Astrocyte (in vitro differentiated cells and primary cell): ENCODE measurements at places on chromosomes 4 and X. TPM values are rescaled to one million over a fixed set of nuclear protein-coding genes. Genes with fewer than 3 reads are reported as not detected.

GRCh38 chr4:119765951-119766350, 137.3 kb upstream of the PDE5A start:
- no peaks in the 10 kb centered on the region for H3K36me3 ChIP-seq
- no peak overlapping the region for H3K4me3 ChIP-seq
- no peak overlapping the region for H3K27ac ChIP-seq
- H3K27me3 ChIP-seq, result no peaks in the 10 kb centered on the region
- no peaks in the 10 kb centered on the region for H3K4me1 ChIP-seq

DNA sequence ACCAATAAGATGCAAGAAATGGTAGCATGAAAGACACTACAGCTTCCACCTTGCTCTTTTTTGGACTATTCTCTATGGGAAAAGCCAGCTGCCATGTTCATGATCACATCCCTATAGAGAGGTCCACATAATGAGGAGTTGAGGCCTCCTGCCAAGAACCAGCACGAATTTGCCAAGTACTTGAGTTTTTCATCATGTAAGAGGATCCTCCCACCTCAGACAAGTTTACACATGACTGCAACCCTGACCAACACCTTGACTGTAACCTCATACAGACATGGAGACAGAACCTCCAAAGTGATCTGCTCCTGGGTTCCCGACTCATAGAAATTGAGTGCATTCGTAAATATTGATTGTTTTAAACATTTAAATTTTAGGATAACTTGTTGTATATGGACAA, 135.2 kb upstream of the TSPAN5 start:
- DNase-seq, result no peak
- H3K4me1 ChIP-seq, result no peaks in the 10 kb centered on the region
- no peaks in the 10 kb centered on the region for H3K27me3 ChIP-seq
- H3K4me3 ChIP-seq, result no peak overlapping the region

- DNase-seq, result no peak
- H3K4me3 ChIP-seq, result no peak overlapping the region
- H3K36me3 ChIP-seq, result no peaks in the 10 kb centered on the region
- H3K27me3 ChIP-seq, result no peaks in the 10 kb centered on the region
Measured at GRCh38 chrX:47683829-47684205, 24.8 kb upstream of the UXT start.

PHOX2B gene
- not detected in 2 replicates for total RNA-seq

SHOX gene
- not detected in 2 replicates for total RNA-seq

DNA sequence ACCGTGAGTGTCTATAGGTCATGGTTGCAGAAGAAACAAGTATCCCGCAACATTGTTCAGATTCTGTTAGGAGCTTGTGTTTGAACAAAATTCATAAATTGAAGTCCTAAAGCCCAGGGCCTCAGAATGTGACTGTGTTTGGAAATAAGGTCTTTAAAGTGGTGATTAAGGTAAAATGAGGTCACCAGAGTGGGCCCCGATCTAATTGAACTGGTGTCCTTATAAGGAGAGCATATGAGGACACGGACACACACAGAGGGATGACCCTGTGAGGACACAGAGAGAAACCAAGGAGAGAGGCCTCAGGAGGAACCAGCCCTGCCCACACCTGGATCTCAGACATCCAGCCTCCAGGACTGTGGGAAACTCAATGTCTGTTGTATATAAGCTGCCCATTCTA, 76.9 kb downstream of the DHRSX start:
- no peaks in the 10 kb centered on the region for H3K4me1 ChIP-seq
- H3K4me3 ChIP-seq, result no peak overlapping the region
- no peaks in the 10 kb centered on the region for H3K27me3 ChIP-seq
- H3K27ac ChIP-seq, result no peak overlapping the region
- DNase-seq, result no peak

DNA sequence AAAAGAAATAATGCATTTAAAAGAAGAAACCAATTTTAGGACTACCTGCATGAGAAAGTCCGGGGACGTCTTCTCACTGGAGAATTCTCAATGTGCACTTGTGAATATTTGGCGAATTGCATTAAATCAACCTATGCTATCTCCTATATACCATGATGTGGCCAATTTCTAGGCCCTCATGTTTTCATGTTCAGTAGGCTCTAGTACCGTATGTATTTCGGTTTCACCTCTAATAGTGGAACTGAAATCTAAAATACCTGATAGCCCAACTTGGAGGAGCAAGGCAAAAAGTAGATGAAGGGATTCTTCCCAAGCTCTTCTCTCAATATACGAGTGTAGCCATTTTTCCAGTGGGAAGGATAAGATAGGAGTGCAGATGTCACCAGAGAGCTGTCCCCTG, 11.4 kb upstream of the FGF2 start:
- no peaks in the 10 kb centered on the region for H3K27me3 ChIP-seq
- H3K4me3 ChIP-seq, result no peak overlapping the region
- no peaks in the 10 kb centered on the region for H3K4me1 ChIP-seq
- H3K27ac ChIP-seq, result no peak overlapping the region
- no peaks in the 10 kb centered on the region for H3K36me3 ChIP-seq

DNA sequence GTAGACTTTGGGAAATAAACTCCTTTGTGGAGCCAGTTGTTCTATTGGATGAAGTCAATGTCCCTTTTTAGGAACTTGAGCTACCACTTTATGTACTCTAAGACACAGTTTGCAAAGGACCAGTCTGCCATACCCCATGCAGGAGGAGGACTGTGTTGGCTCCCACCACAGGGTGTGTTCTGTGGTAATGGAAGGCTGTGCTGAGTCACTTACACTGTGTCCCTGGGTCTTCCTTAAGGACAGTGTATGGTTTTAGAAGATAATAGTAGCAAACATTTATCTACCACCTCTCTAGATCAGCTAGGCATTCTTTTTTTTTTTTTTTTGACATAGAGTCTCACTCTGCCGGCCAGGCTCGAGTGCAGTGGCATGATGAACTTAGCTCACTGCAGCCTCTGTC, 184.0 kb upstream of the PGRMC2 start:
- H3K4me1 ChIP-seq, result peaks cover 4% of the 10 kb centered on the region
- no peaks in the 10 kb centered on the region for H3K36me3 ChIP-seq
- no peaks in the 10 kb centered on the region for H3K27me3 ChIP-seq
- no peak overlapping the region for H3K4me3 ChIP-seq
- no peak for DNase-seq

DNA sequence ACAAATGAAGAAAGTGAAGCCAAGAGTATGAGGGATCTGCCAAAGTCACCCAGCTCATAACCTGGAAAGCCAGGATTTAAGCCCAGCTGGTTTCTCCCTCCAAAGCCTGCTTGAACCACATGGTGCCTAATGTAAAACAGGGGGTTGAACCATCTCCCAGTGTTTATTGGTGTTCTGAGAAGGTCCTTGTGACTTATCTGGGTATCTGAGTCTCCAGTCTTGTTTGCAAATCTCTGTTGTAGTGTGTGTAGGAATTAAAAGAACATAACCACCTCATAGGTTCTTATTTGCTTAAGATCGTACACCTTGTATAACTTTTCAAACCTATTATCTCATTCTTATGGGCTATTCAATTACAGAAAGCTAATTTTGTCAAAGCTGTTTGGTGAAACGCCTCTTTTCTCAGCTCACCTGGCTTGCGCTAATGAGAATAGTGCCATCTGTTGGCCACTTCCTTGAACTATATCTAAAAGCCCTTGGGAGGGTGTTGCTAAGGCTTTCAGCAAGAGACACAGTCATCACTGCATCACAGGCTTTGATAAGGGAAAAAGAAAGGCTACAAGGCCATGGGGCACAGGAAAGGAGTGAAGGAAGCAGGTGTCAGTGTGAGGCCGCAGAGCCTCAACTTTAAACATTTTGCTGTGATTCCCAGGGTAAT, 34.0 kb downstream of the ETDB start:
- DNase-seq, result peak; percentile 34
- no peaks in the 10 kb centered on the region for H3K27me3 ChIP-seq
- no peaks in the 10 kb centered on the region for H3K36me3 ChIP-seq
- no peak overlapping the region for H3K4me3 ChIP-seq
- no peaks in the 10 kb centered on the region for H3K4me1 ChIP-seq

DNA sequence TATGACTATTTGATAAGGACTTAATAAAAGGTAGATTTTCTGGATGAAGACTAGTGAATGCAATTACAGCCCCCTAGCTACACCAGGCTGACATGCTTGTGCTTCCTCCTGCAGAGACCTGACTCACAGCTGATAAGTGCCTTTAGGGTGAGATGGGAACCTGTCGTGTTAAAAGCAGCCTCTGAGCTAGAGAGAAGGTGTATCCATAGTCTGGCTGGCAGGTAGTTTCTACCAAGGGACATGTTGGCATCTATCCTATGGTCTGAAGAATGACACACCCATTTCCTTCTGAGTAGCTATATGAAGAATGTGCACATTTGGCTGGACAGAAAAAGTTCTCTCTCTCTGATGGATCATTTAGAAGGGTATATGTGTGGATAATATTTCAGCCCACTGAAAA, 64.1 kb downstream of the PARM1 start:
- H3K4me3 ChIP-seq, result no peak overlapping the region
- DNase-seq, result no peak
- H3K36me3 ChIP-seq, result no peaks in the 10 kb centered on the region
- no peaks in the 10 kb centered on the region for H3K4me1 ChIP-seq
- no peaks in the 10 kb centered on the region for H3K27me3 ChIP-seq
- H3K27ac ChIP-seq, result no peak overlapping the region

TRIML2 gene
- 55.7 and 63.3 TPM in 2 replicates for total RNA-seq

BDH2 gene
- total RNA-seq, result 31.0 TPM in 2 replicates

GRCh38 chr4:101230801-101231426, 116.4 kb downstream of the PPP3CA start:
- H3K4me3 ChIP-seq, result no peak overlapping the region
- H3K27ac ChIP-seq, result no peak overlapping the region
- H3K36me3 ChIP-seq, result no peaks in the 10 kb centered on the region
- no peaks in the 10 kb centered on the region for H3K27me3 ChIP-seq
- no peak for DNase-seq

GRCh38 chr4:156584100-156584499, 387.5 kb downstream of the PDGFC start:
- no peak overlapping the region for H3K27ac ChIP-seq
- no peaks in the 10 kb centered on the region for H3K27me3 ChIP-seq
- H3K4me1 ChIP-seq, result no peaks in the 10 kb centered on the region
- DNase-seq, result peak; percentile 54

CFAP47 gene
- not detected in 2 replicates for total RNA-seq

DNA sequence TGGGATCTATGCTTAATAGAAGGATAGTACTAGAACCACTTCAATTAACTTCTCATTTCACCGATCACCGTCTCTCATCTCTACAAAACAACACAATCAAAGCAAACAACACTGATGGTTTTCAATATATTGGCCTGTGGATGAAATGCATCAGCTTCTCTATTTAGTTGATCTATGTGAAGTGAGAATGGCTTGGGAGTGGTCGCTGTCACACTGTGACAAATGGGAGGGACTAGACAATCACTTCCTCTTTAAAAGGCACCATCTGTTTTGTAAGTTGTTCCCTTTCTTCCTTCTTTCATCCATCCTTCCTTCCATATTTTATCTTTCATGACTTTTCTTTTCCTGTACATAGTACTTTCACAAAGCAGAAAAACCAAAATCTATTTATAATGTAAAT, 23.9 kb upstream of the NWD2 start:
- no peak overlapping the region for H3K27ac ChIP-seq

- no peaks in the 10 kb centered on the region for H3K36me3 ChIP-seq
- H3K4me1 ChIP-seq, result no peaks in the 10 kb centered on the region
- no peaks in the 10 kb centered on the region for H3K27me3 ChIP-seq
- H3K27ac ChIP-seq, result no peak overlapping the region
Measured at GRCh38 chr4:36099509-36099908, 144.8 kb downstream of the ARAP2 start.

DNA sequence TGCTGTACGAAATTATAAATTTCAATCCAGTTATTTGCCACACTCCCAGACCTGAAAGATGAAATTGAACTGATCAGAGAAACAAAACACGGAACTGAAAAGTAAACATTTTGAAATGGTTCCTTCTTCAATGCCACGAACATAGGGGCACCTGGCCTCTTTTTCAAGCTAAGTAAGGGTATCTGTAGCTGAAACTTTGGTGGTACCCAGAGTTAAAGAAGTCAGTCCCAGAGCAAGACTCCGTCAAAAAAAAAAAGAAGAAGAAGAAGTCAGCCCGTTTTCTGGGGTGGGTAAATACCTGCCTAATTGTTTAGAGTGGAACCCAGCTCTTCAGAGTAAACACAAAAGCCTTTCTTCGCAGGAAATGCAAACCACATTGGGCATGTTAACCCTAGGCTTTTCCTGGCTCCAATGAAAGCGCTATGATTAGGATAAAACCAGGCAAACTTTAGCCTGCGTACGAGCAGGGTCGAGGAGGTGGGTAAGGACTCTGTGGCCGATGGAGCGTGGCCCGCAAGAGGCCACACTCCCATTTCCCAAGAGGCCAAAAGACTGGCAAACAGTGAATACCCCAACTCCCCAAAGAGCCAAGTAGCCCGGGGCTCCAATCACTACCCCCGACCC, 1.3 kb downstream of the ANTXR2 start:
- DNase-seq, result no peak
- H3K27ac ChIP-seq, result peak overlapping the region; percentile 86
- peaks cover 7% of the 10 kb centered on the region for H3K36me3 ChIP-seq
- H3K27me3 ChIP-seq, result no peaks in the 10 kb centered on the region
- peaks cover 20% of the 10 kb centered on the region for H3K4me1 ChIP-seq

TMEM31 gene
- 0.43 TPM in 1 of 2 replicates, not detected in the other for total RNA-seq

GRCh38 chrX:116841290-116841689, 378.5 kb upstream of the CT83 start:
- no peak overlapping the region for H3K27ac ChIP-seq
- H3K27me3 ChIP-seq, result no peaks in the 10 kb centered on the region
- no peaks in the 10 kb centered on the region for H3K36me3 ChIP-seq
- H3K4me1 ChIP-seq, result no peaks in the 10 kb centered on the region

DNA sequence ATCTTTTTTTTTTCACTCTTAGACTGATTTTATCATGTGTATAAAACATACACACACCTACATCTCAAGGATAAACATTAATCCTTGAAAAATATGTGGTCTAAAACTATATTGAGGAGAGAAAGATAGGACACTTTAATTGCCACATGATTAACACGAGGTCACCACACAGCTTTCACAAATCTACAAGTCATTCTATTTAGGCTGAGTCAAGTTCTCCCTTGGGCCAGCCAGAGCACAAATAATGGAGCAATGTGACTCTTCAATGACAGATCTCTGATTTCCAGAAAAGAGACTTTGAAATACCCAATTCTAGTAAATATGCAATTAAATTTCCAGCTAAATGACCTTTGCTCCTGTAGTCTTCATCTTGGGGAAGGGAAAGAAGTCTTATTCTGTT, 12.9 kb upstream of the ADH4 start:
- DNase-seq, result no peak
- H3K4me3 ChIP-seq, result no peak overlapping the region
- no peaks in the 10 kb centered on the region for H3K36me3 ChIP-seq
- no peaks in the 10 kb centered on the region for H3K4me1 ChIP-seq
- no peaks in the 10 kb centered on the region for H3K27me3 ChIP-seq

DNA sequence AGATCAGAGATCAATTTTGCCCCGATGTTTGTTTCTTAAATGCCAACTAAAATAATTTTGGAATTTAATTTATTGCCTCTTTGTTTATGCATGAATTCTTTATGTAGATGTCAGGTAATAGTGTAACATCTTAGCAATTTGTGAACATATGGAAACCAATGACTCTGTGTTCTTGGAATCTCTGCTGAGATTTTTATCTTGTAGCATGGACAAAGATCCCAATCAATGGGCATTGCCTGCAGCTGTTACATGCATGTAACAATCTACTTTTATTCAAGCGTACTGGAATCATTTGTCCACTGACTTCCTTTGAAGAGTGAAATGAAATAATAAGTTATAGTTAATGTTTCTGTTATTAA, 61.6 kb upstream of the ARSJ start:
- peak; percentile 45 for DNase-seq
- H3K36me3 ChIP-seq, result no peaks in the 10 kb centered on the region
- H3K27me3 ChIP-seq, result no peaks in the 10 kb centered on the region
- H3K27ac ChIP-seq, result no peak overlapping the region
- peaks cover 6% of the 10 kb centered on the region for H3K4me1 ChIP-seq

GRCh38 chr4:92969650-92970379, 666.0 kb downstream of the GRID2 start:
- H3K4me3 ChIP-seq, result no peak overlapping the region
- no peaks in the 10 kb centered on the region for H3K27me3 ChIP-seq
- H3K36me3 ChIP-seq, result no peaks in the 10 kb centered on the region
- DNase-seq, result peak; percentile 97
- peak overlapping the region; percentile 31 for H3K27ac ChIP-seq

IQCM gene
- 0.11 and 0.14 TPM in 2 replicates for total RNA-seq
